H1 (cell line): ENCODE measurements at places on chromosomes 4 and X. TPM values are rescaled to one million over a fixed set of nuclear protein-coding genes. Genes with fewer than 3 reads are reported as not detected.
A peak's percentile ranks its signal among the peaks of the same experiment; 100 is the strongest.

APELA gene
- total RNA-seq: 60.2 and 65.2 TPM in 2 replicates

GPC4 gene
- 225 and 230 TPM in 2 replicates for total RNA-seq

GBA3 gene
- total RNA-seq: not detected in 2 replicates

LINC00632 gene
- total RNA-seq: 85.1 and 89.0 TPM in 2 replicates

TMEM271 gene
- 0.35 TPM in 1 of 2 replicates, not detected in the other for total RNA-seq

- no peak overlapping the region for H3K27ac ChIP-seq
- no peaks in the 10 kb centered on the region for H3K36me3 ChIP-seq
- no peak for DNase-seq
- no peaks in the 10 kb centered on the region for H3K4me1 ChIP-seq
- no peak overlapping the region for H3K4me3 ChIP-seq
- no peaks in the 10 kb centered on the region for H3K27me3 ChIP-seq
Observed at GRCh38 chr4:70291341-70291740, 43.4 kb upstream of the CABS1 start.

DNA sequence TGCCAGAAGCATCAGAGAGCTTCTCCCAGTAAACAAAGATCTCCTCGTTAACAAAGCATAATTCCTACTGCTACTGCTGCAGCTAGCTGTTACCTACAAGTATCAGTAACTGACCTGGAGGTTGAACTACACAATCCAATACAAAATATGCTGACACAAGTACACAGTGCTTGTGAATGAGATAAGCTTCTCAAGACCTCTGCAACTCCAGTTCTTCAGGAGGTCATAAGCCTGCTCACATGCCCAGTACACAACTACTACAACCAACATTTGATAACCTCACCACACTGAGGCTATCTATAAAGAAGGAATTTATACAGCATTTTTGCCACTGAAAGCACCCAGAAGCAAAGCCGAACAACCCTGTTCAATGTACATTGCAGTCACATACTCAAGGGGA lies 66.7 kb upstream of the SMARCAD1 start:
- no peaks in the 10 kb centered on the region for H3K4me1 ChIP-seq
- H3K36me3 ChIP-seq: no peaks in the 10 kb centered on the region
- H3K4me3 ChIP-seq: no peak overlapping the region

GRCh38 chr4:110620691-110621327 lies 2.1 kb downstream of the PITX2 start:
- H3K36me3 ChIP-seq: no peaks in the 10 kb centered on the region
- DNase-seq: no peak
- H3K4me1 ChIP-seq: peaks cover 24% of the 10 kb centered on the region

DNA sequence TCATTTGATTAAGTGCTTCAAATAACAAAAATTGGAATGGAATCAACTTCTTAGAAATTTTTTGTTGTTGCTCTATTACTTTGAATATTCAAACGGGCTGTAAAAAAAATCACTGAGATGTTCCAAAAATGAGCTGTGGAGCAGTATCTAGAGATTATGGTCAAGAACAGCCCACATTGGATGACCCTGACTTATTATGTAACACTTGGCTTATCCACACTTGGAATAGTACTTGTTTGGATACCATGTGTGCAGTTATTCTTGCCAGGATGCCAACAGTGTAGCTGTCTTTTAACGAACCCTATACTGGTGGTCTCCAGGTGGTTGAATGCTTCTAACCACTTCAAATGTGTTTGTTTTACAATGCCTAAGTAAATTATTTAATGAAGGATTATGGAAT lies 64.9 kb upstream of the CAMK2D start:
- H3K36me3 ChIP-seq: no peaks in the 10 kb centered on the region
- no peaks in the 10 kb centered on the region for H3K4me1 ChIP-seq
- H3K27ac ChIP-seq: no peak overlapping the region
- DNase-seq: no peak
- no peak overlapping the region for H3K4me3 ChIP-seq

- no peak for DNase-seq
- no peaks in the 10 kb centered on the region for H3K27me3 ChIP-seq
- H3K36me3 ChIP-seq: no peaks in the 10 kb centered on the region
- no peak overlapping the region for H3K4me3 ChIP-seq
Observed at GRCh38 chrX:101260435-101260834, 30.7 kb downstream of the TAF7L start.

GRCh38 chr4:140249351-140249750 lies 95.4 kb upstream of the MAML3 start:
- no peak for DNase-seq
- H3K4me1 ChIP-seq: no peaks in the 10 kb centered on the region
- no peak overlapping the region for H3K4me3 ChIP-seq
- no peaks in the 10 kb centered on the region for H3K36me3 ChIP-seq
- H3K27ac ChIP-seq: no peak overlapping the region

DNA sequence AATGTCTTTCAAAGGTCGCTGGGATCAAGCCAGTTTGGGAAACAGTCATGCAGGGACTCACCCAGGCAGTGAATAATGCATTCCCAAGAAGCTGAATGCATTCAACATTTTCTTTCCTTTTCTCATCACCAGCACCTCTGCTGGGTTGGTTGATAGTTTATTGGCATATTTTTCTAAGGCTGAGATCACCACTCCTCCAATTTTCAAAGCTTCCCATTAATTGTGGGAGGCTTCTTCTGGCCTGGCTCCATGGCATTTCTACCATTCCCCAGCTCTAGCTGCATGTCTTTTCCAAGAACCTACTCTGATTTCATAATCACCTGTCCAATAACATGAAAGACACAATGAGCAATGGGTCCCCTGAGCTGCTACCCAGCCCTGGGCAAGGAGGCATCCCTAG lies 35.8 kb downstream of the CHRDL1 start:
- no peaks in the 10 kb centered on the region for H3K36me3 ChIP-seq
- H3K27me3 ChIP-seq: no peaks in the 10 kb centered on the region
- no peak overlapping the region for H3K4me3 ChIP-seq
- DNase-seq: no peak
- H3K27ac ChIP-seq: no peak overlapping the region
- no peaks in the 10 kb centered on the region for H3K4me1 ChIP-seq

DNA sequence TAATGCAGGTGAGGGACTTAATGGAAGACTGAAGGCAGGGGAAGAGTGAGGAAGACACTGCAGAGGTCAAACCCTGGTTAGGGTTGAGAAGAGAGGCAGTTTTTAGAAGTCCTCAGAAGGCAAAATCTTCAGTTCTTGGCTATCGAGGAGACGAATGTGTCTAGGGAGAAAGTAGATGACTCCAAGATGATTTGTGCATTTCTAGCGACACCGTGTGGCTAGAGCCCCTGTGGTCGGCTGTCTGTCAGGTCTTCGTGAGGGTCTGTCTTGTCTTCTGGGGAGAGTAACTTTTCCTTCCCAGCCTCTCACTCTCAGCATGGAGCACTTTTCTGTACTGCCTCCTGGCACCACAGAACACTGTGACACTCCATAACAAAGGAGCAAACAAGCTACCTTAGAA lies 458.1 kb downstream of the STIM2 start:
- no peaks in the 10 kb centered on the region for H3K4me1 ChIP-seq
- DNase-seq: peak; percentile 49
- H3K27me3 ChIP-seq: peaks cover 1% of the 10 kb centered on the region
- H3K36me3 ChIP-seq: no peaks in the 10 kb centered on the region
- H3K4me3 ChIP-seq: no peak overlapping the region

- DNase-seq: no peak
- H3K36me3 ChIP-seq: no peaks in the 10 kb centered on the region
- no peaks in the 10 kb centered on the region for H3K4me1 ChIP-seq
- no peak overlapping the region for H3K4me3 ChIP-seq
- no peak overlapping the region for H3K27ac ChIP-seq
- no peaks in the 10 kb centered on the region for H3K27me3 ChIP-seq
Observed at GRCh38 chr4:11847167-11847566, 418.5 kb upstream of the HS3ST1 start.

- H3K27ac ChIP-seq: no peak overlapping the region
- no peaks in the 10 kb centered on the region for H3K36me3 ChIP-seq
- no peaks in the 10 kb centered on the region for H3K27me3 ChIP-seq
- no peak overlapping the region for H3K4me3 ChIP-seq
- DNase-seq: no peak
- H3K4me1 ChIP-seq: peaks cover 9% of the 10 kb centered on the region
Observed at GRCh38 chr4:108901291-108901690, 138.4 kb upstream of the ETNPPL start.

DNA sequence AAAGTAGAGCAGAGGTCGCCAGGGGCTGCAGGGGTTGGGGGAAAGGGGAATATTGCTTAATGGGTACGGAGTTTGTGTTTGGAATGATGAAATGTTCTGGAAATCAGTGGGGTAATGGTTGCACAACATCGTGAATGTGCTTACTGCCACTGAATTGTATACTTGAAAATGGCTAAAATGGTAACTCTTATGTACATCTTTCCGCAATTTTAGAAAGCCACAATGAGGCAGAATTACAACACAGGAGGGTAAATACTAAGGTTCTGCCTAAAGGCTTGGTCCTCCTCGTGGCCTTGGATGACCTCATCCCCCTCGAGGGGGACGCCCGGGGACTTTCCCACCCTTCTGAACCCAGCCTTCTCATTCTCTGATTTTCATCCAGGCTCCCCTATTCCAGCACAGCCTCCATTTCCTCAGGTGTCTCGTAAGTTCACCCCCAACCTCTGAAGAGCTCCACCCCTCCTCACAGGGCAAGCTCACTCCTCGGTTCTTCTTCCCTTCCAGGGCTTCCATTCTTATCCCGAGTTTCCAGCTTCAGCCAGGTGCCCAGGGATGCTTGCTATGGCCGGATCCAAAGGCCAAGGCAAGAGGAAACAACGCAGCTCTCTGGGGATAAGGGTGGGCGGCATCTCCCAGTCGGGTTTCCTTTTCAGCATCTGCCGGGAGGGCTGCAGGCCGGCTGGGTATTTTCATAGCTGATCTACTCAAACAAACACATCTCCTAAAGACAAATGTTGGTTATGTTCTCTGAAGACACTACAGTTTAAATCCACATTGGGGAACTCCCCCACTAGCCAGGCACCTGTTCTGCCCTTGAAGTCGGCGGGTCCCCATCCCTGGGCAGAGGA lies 71.3 kb upstream of the ACSL1 start:
- no peak overlapping the region for H3K4me3 ChIP-seq
- H3K36me3 ChIP-seq: no peaks in the 10 kb centered on the region
- H3K4me1 ChIP-seq: no peaks in the 10 kb centered on the region
- DNase-seq: no peak
- no peak overlapping the region for H3K27ac ChIP-seq

DNA sequence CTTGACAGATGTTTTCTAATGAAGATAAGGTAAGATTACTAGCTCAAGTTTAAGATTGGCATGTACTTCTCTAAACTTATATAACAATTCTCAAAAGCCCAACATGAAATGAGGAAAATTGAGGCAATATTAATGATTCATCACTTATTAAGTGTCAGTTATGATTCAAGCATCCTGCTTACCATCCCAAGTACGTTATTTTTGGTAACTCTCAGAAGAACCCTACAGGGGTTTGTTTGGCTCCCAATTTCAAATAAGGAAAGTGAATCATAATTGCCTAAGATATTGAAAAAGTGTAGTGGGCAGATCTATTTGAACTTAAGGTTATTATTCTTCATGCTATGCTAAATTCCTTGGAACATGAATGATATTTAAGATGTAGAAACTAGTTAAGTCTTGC lies 387.9 kb upstream of the TENM3 start:
- no peaks in the 10 kb centered on the region for H3K36me3 ChIP-seq
- H3K27me3 ChIP-seq: no peaks in the 10 kb centered on the region
- no peak overlapping the region for H3K4me3 ChIP-seq
- H3K4me1 ChIP-seq: no peaks in the 10 kb centered on the region
- no peak for DNase-seq

DNA sequence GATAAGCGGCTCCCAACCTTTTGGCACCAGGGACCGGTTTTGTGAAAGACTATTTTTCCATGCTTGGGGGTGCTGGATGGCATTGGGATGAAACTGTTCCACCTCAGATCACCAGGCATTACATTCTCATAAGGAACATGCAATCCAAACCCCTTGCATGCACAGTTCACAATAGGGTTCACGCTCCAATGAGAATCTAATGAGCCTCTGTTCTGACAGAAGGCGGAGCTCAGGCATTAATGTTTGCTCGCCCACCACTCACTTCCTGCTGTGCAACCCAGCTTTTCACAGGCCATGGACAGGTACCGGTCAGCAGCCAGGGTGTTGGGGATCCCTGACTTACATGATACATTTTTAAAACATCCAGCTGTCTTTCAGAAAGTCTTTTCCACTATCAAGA lies 187.3 kb downstream of the SLC39A8 start:
- no peak for DNase-seq
- H3K4me3 ChIP-seq: no peak overlapping the region
- no peaks in the 10 kb centered on the region for H3K27me3 ChIP-seq
- no peaks in the 10 kb centered on the region for H3K36me3 ChIP-seq
- no peak overlapping the region for H3K27ac ChIP-seq
- H3K4me1 ChIP-seq: no peaks in the 10 kb centered on the region

GRCh38 chr4:147518086-147518485 lies 37.2 kb downstream of the EDNRA start:
- H3K4me3 ChIP-seq: no peak overlapping the region
- no peaks in the 10 kb centered on the region for H3K27me3 ChIP-seq
- no peak overlapping the region for H3K27ac ChIP-seq
- H3K4me1 ChIP-seq: no peaks in the 10 kb centered on the region

- no peaks in the 10 kb centered on the region for H3K36me3 ChIP-seq
- H3K4me3 ChIP-seq: no peak overlapping the region
- no peak overlapping the region for H3K27ac ChIP-seq
- H3K4me1 ChIP-seq: no peaks in the 10 kb centered on the region
Observed at GRCh38 chrX:109190542-109190941, 291.3 kb downstream of the GUCY2F start.

DNA sequence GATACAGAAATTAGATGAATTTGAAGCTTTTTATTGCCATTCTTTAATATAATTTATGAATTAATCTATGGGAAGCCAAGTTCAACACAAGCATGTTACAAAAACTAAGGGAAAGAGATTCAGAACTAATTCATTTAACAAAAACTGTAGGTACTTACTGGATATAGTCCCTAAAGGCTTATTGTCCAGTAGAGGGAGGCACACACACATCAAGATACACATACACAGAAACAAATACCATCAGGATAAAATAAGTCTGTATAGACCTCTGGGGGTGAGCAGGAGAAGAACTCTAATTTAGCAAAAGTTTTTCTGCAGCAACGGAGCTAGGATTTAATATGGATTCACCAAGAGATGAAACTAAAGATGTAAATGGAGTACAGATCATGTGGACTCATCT lies 83.0 kb upstream of the IL13RA1 start:
- DNase-seq: no peak
- H3K4me3 ChIP-seq: no peak overlapping the region
- no peak overlapping the region for H3K27ac ChIP-seq
- H3K27me3 ChIP-seq: no peaks in the 10 kb centered on the region
- H3K36me3 ChIP-seq: no peaks in the 10 kb centered on the region

- no peaks in the 10 kb centered on the region for H3K4me1 ChIP-seq
- no peak overlapping the region for H3K27ac ChIP-seq
- H3K4me3 ChIP-seq: no peak overlapping the region
- no peaks in the 10 kb centered on the region for H3K27me3 ChIP-seq
- no peak for DNase-seq
Observed at GRCh38 chrX:124719060-124719459, 372.7 kb downstream of the SH2D1A start.

DNA sequence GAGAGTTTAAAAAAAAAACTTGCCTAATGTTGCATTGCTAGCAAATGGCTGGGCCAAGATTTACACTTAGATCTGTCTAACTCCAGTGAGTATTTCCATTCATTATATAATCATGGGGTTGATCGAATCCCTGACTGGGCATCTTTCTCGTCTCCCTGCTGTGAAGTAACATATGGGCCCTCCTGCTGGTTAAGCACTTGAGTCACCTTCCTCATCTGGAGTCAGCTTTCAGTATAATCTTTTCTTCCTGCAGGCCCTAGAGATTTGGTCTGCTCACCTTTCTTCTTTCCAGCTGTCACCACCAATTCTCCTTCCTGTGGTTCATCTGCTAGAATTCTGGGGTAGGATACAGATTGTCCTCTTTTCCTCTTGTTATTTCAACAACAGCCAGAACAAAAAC lies 41.6 kb downstream of the TIGD2 start:
- no peak for DNase-seq
- no peak overlapping the region for H3K4me3 ChIP-seq
- H3K27ac ChIP-seq: no peak overlapping the region
